RWPE2 (cell line): ENCODE measurements at places on chromosomes 5 and 9.

- DNase-seq = no peak
Observed at GRCh38 chr5:156221816-156222215, 105.1 kb upstream of the SGCD start.

DNA sequence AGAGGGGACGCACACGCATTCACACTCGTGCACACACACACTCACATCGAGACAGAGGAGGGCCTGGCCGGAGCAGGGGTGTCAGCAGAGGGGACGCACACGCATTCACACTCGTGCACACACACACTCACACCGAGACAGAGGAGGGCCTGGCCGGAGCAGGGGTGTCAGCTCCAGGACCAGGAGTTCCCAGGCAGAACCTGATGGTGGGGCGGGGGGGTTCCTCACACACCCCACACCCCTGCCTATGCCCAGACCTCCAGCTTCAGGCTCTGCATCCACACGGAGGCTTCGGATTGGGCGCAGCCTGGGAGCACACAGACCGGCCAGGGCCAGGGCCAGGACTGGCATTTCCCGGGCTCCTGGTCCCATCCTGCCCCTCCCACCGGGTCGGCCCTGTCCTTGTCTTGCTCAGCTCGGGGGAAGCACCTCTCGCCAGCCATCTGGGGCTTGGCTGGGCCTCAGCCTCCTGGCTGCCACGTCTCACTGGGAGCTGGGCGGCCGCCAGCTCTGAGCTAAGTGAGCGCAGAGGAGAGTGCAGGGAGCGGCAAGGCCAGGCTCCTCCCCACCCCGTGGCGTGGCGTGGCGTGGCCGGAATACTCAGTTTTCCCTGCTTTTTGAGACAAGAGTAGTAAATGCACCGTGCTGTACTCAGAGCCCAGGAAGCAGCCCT, 31.3 kb downstream of the ADAMTS2 start:
- DNase-seq = peak; percentile 60

DNA sequence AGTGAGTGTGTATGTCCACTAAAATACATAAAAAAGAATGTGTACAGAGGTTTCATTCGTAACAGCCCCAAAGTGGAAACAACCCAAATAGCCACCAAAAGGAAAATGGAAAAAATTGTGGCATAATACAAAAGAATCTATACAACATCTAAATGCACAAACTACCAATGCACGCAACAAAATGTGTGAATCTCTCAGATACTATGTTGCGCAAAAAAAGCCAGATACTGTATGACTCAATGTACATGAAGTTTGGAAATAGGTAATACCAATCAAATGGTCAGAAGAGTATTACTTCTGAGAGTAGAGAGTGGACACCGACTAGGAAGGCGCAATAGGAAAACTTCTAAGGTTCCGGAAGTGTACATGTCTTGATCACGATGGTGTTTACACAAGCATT, 2.4 kb downstream of the XPA start:
- no peak for DNase-seq

GRCh38 chr9:7211657-7212056, 453.9 kb downstream of the KDM4C start:
- DNase-seq = no peak

DNA sequence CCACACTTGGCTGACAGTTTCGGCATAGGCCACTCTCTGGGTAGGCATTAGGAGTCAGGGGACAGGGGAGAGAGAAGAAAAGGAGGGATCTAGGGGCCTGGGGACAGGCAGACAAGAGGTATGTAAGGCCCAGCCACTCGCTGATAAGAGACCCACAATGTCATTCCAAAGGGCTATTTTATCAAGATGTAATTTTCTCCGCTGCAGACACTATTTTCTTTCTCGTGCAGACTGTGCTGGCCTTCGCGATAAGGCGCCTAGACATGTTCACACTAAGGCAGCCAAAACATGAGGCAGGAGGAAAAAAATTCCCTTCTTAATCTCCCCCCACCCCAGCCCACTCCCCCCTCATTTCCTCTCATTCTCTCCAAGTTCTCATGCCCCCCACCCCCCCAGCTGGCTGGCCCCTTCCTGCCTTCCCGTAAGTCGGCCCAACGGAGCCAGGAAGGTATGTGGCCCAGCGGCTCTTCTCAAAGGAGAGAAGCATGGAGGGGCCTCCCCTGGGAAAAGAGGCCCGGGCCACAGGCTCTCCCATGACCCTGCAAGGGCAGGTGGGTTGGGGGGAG, 44.9 kb upstream of the SYNPO start:
- peak; percentile 60 for DNase-seq

GRCh38 chr5:73591102-73591695, 25.7 kb downstream of the UTP15 start:
- DNase-seq = no peak

DNA sequence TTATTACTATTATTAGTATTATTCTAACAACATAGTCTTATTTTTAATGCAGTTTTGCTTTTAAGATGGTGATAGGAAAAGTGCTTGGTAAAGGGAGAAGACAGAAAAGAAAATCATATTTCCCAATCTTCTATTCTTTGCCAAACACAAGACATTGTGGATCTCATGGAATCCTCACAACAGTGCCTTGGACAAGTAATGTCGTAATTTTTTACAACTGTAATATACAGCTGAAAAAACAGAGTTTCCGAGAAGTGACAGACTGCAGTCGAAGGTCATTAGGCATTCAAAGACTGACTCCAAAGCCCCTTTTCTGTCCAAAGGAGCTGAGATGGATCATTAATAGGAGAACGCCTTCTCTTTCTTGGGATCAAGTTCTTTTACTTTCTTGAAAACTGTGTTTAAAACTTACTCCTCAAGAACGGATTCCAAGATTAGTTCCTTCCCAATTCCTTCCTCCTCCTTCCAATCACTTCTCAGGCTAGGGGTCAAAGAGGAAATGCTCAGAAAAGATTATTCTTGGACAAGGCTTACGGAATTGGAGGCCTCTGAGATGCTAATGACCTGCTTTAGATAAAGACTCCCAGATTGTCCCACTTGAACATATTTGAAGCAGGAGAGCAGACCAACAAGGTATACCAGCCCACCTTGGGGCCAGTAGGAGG, 24.3 kb upstream of the TRIM32 start:
- no peak for DNase-seq

DNA sequence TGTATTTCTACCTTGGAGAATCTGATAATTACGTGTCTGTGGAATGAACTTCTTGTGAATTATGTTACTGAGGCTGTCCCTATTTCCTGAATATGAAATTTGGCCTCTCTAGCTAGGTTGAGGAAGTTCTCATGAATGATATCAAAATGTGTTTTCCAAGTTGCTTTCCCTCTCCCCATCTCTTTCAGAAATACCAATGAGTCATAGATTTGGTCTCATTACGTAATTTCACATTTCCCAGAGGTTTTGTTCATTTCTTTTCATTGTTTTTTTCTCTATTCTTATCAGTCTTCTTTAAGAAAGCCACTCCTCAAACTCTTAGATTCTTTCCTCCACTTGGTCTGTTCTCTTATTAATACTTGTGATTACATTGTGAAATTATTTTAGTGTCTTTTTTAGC, 923.8 kb upstream of the CDH9 start:
- DNase-seq = no peak

DNA sequence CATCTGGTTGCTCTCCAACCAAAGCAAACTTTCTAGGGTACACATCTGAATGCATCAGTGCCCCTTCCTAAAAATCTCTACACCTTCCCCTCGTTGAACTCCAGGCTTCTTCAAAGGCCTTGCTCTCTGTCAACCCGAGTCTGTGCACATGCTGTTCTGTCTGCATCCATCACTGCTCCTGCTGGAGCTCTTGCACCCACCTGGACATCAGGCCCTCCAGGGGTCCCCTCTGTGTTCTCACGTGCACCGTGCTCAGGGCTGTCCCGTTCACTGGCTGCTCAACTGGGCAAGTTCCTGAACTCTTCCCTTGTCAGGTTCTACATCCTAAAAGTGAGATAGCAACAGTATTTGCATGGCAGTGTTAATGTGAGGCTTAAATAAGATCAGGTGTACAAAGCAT, 62.7 kb upstream of the ANGPTL2 start:
- no peak for DNase-seq

- DNase-seq = no peak
Observed at GRCh38 chr5:65730910-65731309, 8.9 kb downstream of the NLN start.

DNA sequence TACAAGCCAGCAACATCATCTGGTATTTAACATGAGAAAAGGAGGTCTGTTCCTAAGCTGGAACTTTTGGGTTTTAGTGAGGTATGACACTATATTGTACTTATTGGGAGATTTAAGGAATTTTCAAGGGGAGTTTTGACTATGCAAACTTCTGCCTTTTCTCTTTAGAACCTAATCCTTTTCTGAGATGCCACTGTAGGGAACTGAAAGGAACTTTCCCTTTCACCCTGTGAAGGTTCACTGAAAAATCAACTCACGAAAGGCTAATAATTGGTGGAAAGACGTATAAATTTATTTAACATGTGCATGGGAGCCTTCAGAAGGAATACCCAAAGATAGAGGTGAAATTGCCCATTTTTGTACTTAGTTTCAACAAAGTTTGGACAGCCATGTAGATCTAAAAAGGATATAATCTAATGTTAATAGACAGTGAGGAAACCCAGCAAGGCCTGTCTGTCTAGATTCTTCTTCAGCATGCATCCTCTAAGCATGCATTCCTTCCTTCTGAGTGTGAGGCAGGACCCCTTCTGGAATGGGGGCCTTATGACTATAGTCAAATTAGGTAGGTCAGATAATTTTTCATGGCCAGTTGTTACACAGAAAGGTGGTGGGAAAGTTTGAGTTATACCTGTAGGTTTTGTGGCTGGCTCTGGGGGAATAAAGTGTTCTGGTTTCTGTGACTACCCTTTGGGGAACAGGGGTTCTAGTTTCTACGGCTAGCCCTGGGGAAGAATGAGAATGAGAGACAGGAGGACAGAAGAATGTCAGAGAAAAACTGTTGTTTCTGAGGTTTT, 200.3 kb downstream of the C9orf152 start:
- no peak for DNase-seq
